LHCN-M2 (cell line): ENCODE measurements at places on chromosomes 6 and 20. TPM values are rescaled to one million over a fixed set of nuclear protein-coding genes. Genes with fewer than 3 reads are reported as not detected.

DNA sequence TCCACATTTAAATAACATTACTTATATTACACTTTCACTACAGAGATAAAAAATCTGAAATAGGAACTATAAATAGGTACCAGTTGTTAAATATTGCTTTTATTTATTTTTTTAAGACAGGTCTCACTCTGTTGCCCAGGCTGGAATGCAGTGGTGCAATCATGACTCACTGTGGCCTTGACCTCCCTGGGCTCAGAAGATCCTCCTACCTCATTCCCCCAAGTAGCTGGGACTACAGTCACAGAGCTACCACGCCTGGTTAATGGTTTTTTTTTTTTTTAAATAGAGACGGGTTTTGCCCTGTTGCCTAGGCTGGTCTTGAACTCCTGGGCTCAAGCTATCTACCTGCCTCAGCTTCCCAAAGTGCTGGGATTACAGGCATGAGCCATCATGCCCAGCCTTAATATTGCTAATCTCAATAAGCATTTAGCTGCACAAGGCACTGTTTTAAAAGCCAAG lies 17.3 kb downstream of the EEF1E1 start:
- DNase-seq = peak; percentile 96

- no peak for DNase-seq
Observed at GRCh38 chr6:53861518-53861917, 66.7 kb downstream of the LRRC1 start.

GRCh38 chr6:92109256-92109655 lies 1310.1 kb downstream of the EPHA7 start:
- no peak for DNase-seq

- no peak for DNase-seq
Observed at GRCh38 chr20:35734777-35735649, 7.0 kb downstream of the RBM39 start.

KAT14 gene
- 18.2 and 19.2 TPM in 2 replicates for total RNA-seq

C20orf144 gene
- total RNA-seq = 0.06 and 0.11 TPM in 2 replicates

C6orf58 gene
- total RNA-seq = not detected in 2 replicates
